ENCODE measurements at places on chromosomes 2 and 18. TPM values are rescaled to one million over a fixed set of nuclear protein-coding genes. Genes with fewer than 3 reads are reported as not detected.

DNA sequence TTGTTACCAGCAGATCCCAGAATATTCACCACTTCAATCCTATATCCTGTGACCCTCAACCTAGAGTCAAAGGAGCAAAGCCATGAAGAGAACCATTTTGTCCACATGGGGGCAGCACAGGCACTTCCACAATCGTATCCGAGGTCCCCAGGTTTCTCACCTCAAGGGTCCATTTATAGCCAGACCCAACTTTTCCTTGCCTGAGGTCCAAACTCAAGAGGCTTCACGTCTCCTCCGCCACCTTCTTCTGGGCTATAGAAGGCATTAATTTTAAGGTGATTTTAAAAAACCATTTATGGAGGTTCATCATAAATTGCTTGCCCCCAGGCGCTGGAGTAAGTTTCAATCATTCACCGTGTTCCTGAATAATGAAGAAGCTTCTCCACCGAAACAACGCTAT lies 111.6 kb upstream of the NABP1 start:
- no peak for DNase-seq

DNA sequence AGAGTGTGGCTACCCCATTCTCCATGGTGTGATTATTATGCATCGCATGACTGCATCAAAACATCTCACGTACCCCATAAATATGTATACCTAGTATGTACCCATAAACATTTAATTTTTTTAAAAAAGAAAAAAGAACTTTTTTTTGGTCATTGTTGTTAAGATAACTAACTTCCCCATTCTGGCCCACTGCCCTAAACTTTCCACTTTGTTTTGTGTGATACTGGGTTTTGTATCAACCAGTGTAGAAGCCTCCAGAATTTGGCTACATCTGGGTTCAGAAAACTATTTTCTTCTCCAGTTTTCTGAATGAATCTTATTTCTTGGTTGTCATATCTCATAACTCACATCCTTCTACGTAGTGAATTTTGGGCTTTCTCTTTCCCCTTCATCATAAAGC lies 62.3 kb upstream of the NABP1 start:
- DNase-seq: no peak

GRCh38 chr2:100230754-100231153 lies 88.4 kb upstream of the AFF3 start:
- no peak for DNase-seq

DNA sequence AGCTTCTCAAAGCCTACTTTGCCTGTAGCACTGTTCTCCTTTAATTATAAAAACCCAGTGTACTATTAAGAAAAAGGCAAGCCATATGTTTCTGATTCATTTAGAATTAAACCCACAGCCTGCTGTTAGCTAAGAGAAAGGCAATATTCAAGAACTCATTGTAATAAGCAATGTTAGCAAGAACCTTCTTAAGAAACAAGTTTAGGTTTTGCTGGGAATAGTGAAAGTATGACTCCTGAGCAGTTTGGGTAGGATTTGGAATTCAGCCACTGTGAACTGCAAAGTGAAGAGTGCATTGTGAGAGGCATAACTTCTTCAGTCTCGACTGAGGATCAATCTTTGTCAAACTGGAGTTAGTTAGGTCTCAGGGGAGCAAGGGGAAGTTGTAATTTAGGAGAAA lies 206.5 kb upstream of the NT5C1B start:
- DNase-seq: no peak

The LRATD1 gene
- 3.1 TPM for total RNA-seq

- no peak for DNase-seq
Measured at GRCh38 chr2:215880970-215881369, 132.4 kb downstream of the MREG start.

DNA sequence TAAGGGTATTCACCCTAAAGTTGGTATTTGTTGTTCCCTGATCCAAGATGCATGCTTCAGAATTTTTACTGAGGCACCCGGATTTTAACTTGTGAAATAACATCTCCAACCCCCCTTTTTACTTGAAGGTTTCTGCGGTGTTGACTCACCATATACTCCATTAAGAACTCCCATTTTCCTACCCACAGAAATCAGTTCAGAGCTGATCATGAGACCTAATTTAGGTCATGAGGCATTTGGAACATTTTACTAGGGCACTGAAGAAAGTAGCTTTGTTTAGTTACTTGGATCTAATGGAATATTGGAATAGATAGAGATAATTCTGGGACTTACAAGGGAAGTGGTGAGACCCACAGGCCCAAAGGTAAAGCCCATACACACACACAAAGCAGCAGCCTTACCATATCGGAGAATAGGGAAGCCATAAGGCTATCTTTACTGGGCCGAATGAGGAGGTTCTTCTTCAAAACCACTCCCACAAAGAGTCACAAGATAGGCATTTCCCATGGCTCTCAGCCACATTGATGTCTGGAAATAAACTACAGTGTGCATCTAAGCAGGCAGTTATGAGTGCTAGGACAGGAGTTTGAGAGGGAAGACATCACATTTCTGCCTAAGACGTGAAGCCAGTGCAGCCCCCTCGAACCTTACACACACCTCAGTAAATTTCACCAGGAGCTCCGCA lies 681.0 kb upstream of the LRRTM4 start:
- no peak for DNase-seq

DNA sequence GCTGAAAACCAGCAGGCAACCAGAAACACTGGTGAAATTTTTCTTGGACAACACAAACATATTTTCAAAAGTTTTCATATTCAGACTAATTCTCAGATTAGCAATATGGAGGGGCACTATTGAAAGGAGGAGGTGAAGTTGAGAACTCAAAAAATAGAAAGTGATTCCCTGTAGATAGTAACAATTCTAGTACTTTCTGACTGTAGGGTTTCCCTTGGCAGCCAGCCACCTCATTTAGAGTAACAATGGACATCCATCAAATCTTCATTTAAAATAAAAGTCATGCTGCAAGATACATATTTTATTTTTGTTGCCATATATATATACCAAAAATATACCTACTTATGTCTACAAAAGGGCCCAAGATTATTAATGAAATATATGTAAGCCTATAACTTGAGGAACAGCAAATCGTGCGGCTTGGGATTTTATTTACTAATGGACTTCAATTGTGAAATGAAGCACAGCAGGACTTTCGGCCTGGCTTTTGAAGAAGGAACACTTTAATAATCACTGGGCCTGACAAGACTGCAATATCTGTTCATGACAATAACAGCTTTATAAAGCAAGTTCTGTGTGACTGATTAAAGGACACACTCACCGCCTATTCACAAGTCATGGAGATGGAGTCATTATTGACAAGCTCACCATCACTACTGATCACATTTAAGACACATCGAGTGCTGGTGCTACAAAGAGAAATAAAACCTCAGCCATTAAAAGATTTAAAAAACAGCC lies 6.8 kb upstream of the NR4A2 start:
- DNase-seq: no peak

GRCh38 chr2:65586516-65586915 lies 154.1 kb upstream of the SPRED2 start:
- DNase-seq: no peak

- DNase-seq: no peak
Measured at GRCh38 chr2:178361588-178361987, 89.4 kb downstream of the PRKRA start.

The LYPD1 gene
- total RNA-seq: 0.33 TPM

GRCh38 chr18:59517446-59518165 lies 158.5 kb upstream of the LMAN1 start:
- no peak for DNase-seq

- DNase-seq: no peak
Measured at GRCh38 chr18:28086670-28087552, 90.0 kb downstream of the CDH2 start.

DNA sequence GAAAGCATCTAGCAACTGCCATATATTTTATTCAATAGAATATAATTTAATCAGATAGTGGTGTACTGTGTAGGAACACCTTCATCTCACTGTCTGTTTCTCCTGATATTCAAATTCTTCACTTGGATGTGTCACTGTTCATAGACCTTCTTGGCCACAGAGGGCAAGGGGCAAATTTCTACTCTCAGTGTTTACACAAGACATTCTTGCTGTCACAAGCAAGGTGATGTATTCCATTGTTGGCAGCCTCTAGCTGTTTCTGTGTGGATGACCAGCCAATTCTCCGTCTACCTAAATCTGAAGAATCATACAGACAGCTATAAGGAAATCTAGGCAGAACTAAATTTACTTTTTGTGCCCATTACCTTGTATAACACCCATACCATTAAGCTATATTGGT lies 948.3 kb downstream of the CNTNAP5 start:
- no peak for DNase-seq

The ITPRIPL1 gene
- 0.69 TPM for total RNA-seq

- no peak for DNase-seq
Measured at GRCh38 chr2:112782234-112782799, 2.0 kb downstream of the IL1A start.

- DNase-seq: no peak
Measured at GRCh38 chr2:86499326-86499725, 58.2 kb downstream of the KDM3A start.

GRCh38 chr2:60092781-60093180 lies 460.7 kb downstream of the BCL11A start:
- DNase-seq: no peak

- DNase-seq: no peak
Measured at GRCh38 chr2:106614511-106615291, 127.5 kb downstream of the CD8B2 start.

DNA sequence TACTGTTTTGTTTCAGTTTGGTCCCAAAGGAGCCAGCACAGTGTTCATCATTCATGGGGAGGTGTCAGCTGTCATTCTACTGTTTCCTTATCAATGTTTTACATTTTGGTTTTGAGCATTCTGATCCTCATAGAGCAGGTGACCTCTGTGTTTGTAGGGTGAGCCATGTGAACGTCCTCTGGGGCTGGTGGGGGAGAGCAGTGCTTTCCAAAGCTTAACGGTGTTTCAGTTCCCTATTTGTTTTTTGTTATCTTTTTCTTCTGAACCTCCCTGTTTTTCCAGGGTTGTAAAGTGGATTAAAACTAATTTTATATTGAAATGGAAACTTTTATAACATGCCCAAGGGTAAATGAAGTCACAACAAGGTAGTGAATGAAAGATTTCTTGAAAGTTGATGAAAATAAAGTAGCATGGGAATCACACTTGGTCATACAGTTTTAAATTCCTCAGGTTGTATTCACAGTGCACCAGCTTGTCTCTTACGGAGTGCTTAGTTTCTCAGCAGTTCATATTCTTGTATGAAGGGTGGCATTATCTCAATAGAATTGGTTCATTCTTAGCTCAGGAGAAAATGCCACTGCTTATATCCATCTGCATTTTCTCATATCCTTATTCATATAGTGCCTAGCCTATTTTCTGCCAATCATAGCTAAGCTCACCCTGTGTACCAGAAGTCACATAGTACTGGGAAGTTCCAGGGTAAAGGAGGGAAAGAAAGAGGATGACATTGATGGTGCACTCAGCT lies 54.5 kb downstream of the MAP4K4 start:
- no peak for DNase-seq

DNA sequence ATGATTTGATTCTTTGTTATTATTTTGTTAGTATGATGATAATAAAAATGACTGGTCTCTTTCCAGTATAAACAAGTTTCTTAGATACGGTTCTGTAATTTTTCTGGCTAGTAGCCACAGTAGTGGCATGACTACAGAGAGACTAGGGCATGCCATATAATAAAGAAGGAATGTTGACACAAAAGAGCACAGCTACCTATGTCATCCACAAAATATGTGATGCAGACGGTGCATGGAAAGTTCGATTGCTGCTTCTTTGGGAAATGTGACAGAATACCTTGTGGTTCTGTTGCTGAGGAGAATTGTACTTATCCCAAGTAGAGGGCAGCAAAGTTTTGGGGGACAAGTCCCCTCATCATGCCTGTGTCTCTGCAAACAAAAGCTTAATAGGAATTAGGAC lies 26.1 kb upstream of the SETBP1 start:
- DNase-seq: no peak

- no peak for DNase-seq
Measured at GRCh38 chr18:50410008-50410407, 35.2 kb downstream of the SKA1 start.

DNA sequence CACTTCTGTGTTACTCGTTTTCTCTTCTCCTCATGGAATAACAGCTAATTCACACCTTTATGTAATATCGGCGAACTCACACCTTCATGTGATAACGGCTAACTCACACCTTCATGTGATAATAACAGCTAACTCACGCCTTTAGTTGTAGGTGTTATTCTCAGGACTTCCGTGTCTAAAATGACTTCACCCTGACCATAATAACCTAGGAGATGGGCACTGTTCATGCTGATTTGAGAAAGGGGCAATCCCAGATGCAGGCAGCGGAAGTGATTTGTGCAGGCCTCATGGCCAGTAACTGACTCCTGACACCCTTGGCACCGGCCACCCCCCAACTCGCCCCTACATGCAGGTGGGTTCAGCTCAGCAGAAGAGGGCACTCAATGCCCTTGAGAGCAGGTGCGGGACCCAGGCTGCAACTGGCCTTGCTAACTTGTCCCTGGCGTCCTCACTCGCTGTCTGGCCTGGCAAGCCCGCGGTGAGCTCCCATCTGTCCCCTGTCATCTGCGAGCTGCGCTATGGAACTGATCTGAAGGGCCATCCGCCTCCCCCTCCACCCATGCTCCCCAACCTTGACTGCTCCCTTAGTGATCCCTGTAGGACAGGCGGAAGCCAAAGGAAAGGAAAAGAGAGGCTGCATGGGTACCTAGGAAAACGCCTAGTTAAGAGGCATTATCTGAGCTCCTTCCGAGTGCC lies 42.6 kb upstream of the MTCL1 start:
- no peak for DNase-seq

DNA sequence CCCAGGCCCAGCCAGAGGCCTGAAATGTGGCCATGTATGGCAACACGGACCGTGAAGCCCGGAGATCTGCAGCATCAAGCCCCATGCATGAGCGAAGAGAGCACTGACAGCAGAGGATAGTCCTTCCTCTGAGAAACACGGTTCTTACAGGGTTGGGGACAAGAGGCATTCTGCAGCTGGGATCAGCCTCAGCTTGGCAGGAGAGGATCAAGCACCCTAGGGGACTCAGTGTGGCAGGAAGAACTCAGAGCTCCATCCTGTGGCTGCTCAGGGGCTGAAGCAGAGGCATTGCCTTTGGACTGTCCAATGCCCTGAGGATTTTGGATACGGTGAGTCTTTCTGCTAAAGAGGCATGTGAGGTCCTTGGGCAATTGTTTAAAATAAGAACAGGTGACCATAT lies 368.7 kb downstream of the ZNF516 start:
- no peak for DNase-seq

All from posterior vena cava (tissue), 2 donors.